Stimulated activated CD4-positive, alpha-beta T cell treated with anti-CD3 and anti-CD28 coated beads, Interleukin-1b, Interleukin-23, amount 100 ng/mL, for 24 hours (primary cell): ENCODE measurements at places on chromosomes 4 and X.

DNA sequence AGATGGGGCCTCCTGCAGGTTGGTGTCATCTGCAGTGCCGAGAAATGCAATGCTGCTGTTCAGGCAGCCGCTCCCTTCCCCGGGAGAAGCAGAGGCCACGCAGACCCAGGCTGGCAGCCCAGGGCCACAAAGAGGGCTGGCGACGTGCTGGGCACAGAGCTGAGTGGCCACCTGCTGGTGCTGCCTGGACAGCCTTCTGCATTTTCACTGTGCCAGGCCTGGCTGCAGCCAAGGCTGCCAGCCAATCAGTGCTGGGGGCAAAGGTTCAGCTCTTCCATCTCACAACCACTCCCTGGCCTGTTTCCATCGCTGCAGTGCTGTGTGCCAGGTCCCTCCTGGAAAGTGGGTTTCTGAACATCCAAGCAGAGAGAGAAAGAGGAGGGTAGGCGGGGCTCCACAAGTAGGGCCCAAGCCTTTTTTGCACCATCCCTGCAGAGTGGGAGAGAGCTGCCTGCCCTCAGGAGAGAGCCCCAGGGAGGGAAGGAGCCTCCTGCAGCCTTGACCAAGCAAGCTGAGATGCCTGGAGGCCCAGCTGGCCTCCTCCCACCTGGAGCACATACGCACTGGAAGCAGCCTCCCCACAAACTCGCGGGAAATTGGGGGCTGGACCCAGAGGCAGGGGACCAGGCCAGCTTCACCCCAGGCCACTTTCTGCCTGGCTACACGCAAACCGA is 20.1 kb downstream of the ADRA2C start:
- DNase-seq = no peak

DNA sequence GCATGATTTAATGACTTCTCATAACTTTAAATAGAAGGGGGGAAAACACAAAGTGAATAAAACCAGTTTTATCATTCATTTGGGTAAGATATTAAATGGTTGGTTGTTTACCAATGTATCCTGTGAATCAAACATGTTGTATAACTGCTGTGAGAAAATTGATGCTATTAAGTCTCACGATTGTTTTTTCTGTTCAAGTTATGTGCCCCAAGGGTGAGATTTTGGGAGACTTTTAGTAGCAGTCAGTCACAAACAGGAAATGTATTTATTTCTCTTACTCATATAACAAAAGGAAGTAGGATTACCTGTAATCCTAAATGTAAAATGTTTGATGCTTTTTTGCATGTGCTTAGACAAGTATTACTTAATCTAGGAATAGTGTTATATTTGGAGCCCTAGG is 39.2 kb downstream of the MTHFD2L start:
- no peak for DNase-seq

DNA sequence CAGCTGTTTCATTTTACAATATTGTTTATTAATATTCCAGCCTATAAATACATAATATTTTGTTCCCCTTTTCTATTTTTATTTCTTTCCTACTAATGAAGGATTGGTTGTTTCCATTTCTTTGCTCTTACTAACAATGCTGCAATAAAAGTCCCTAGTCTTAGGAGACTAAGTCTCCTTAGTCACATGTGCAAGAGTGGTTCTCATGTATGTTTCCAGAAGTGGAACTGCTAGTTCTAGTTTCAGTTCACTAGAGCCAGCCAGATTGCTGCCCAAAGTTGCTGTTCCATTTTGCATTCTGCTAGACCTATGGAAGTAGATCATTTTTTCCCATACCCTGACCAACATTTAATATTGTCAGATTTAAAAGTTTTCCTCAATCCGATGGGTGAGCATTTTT is 44.3 kb downstream of the CNGA1 start:
- DNase-seq = no peak

DNA sequence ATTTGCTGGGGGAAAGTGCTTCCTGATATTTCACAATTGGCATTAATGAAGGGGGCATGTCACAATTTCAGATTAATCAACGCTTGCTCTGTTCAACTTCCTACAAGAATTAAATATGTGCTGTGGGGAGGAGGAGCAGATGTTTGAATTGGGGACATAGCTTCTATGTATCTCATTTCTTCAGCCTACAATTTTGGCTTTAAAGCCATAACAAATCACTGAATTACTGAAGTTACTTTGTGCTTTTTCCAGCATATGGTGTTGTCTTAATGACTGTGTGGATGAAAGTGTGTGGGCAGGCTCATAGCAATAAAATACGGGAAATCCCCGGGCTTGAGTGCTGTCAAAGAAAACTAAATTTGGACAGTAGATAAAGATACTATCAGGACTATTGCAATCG is 813 bp downstream of the TLR7 start:
- DNase-seq = no peak

DNA sequence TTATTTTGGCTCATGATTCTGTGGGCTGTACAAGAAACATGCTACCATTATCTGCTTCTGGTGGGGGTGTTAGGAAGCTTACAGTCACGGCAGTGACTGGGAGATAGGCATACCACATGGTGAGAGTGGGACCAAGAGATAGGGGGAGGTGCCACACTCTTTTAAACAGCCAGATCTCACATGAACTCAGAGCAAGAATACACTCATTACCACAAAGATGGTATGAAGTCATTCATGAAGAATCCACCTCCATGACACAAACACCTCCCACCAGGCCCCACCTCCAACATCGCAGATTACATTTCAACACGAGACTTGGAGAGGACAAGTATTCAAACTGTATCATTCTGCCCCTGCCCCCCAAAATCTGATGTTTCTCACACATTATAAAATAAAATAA is 2396.7 kb downstream of the PCDH7 start:
- no peak for DNase-seq

- DNase-seq = no peak
Observed at GRCh38 chr4:3342182-3342854, 49.5 kb downstream of the RGS12 start.

DNA sequence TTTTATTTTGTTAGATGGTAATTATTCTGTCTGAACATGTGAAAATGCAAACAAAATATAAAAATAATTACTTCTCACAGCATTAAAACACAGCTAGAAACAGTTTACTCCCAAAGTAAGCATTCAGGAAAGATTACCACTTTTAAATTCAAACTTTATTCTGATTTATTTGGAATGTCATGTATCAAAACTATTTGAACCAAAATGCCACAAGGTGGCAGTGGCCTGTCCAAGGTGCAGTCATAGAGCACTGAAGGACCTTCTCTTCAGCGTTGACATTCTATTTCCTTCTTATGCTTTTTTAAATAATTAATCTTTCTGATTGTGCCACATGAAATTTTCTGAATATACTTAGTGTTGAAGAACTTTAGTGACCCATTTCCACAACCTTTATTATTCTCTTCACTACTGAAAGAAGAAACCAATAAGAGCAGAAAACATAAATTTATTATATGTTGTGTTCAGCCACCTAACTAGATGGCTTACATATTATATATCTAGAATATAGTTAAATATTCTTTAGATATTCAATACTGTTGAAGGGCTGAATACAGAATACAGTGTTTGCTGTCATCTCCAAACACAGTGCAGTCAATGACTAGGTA is 283.6 kb downstream of the CFAP299 start:
- DNase-seq = no peak

DNA sequence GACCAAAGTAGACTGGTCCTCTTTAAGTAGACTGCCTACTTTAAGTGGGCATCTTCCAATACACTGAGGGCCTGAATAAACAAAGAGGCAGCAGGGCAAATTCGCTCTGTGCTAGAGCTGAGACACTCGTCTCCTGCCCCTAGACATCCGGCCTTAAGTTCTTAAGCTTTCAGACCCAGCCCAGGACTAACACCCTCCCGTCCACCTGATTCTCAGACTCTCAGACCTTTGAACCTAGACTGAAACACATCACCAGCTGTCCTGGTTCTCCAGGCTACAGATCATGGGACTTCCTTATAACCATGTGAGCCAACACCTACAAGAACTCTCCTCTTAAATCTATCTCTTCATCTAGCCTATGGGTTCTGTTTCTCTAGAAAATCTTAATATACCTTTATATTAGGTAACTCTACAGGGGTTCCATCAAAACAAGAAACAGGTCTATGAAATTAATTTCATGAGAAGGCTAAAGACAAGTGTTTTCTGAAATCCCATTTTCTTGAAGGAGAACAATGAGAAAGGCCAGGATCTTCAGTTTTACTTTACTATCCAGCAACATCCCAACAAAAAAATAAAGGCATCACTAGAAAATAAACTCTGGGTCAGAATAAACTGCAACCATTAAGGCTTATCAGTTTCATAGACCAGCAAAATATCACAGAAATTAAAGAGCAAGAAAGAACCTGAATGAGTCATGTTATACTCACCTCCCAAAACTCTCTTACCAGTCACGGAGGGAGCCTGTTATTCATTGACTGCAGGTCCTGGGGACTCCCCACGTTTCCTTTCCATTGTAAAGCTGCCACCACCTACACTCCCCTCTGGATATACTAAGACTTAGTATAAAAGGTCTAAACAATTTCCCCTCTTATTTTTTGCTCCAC is 14.8 kb downstream of the ADGRA3 start:
- DNase-seq = peak; percentile 29

DNA sequence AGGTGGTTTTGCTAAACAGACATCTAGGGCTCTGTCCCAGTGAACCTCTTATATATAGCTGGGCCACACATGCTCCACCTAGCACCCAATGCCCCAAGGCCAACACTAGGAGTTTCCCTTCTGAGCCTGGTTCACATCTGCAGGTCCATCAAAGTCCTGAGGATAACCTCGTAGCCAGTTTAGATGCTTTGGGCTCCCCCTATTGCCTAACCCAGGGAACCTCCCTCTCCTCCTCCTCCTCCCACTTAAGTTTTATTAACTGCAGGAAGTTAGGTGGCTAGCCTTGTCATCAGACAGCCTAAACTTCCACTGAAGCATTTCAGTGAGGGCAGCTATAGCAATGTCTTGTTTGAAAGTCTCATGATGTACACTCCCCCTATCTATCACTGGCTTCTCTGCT is 88.0 kb downstream of the GUCY2F start:
- DNase-seq = no peak

DNA sequence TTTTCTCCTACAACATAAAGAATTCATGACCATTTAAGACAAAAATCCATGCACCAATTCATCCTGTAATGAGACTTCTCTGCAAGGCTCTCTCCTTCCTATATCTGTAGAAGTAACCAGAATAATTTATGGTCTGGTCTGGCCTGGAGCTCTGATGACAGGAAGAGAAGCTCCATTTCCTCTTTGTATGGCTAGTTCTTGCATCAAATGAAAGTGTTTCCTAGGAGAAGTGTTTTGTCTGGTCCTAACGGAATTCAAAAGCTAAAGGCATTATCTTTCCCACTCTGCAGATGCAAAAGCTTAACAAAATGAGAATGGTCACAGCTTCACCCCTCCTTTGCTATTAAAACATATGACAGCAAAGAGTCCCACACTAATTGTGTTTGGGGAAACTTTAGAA is 55.1 kb downstream of the SPATA18 start:
- DNase-seq = no peak

- no peak for DNase-seq
Observed at GRCh38 chrX:69321006-69321655, 155.9 kb upstream of the PJA1 start.

GRCh38 chrX:18010253-18010652 is 149.2 kb upstream of the RAI2 start:
- DNase-seq = no peak

DNA sequence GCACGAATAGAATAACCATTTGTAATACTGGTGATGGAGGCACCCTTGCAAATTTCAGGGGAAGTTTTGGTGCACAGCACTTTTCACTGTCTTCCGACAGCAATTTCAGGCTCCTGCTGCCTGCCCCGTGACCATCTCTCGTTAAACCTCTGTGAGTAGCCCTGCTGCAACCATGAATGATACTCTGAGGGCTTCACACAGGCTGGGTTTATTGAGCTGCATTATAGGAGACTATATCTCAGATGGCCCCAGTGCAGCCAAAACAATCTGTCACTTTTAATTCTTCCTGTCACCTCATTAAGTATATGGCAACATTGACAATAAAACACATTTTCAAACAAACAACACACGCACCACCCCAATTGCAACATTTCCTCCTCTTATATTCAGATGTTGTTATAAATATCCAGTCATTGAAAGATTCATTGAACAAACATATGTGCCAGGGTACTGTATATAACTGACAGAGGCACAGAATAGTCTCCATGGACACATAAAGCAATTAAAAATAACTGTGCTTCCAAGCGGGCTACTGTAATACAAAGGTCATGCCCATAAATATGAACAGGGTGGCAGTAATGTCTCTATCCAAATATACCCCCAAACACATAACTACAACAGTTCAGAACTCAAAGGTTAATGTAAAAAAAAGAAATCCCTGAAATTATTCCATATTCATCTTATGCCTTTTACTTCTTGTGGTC is 477.0 kb downstream of the GBA3 start:
- no peak for DNase-seq

DNA sequence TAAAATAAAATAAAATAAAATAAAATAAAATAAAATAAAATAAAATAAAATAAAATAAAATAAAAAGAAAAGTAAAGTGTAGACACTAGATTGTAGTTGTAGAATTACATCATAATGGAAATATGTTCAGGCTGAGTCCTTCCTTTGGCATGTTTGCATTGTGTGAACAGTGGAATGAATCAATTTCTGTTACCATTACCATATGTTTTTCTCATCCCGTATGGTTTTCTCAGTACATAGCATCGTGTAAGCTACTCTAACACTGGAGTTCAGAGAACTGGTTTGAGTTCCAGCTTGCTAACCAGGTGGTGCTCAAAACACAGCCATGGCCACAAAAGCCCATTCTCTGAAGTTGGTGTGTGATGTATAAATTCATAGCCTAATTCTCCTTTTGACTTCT is 45.9 kb downstream of the USP11 start:
- DNase-seq = no peak

- no peak for DNase-seq
Observed at GRCh38 chrX:9912351-9913145, 54.6 kb upstream of the CLDN34 start.

- no peak for DNase-seq
Observed at GRCh38 chr4:19823781-19824180, 427.9 kb upstream of the SLIT2 start.

GRCh38 chr4:19214591-19215186 is 1037.0 kb upstream of the SLIT2 start:
- DNase-seq = no peak

DNA sequence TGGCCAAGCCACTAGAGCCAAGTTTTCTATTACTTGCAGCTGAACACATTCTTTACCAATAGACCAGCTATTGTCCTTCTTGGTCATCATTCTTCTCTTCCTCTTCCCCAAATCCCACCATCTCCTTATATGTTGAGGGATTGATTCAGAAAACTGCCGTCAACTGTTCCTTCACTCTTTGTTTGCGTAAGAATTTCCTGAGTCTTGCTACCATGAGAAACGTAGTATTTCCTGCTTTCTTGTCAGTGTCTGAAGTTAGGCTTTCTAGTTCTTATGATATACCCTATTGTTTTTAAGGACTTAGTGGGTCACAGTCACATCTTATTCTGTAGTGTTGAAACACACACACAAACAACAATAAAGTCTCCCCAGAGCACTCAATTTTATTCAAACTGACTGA is 20.1 kb downstream of the IGFBP7 start:
- DNase-seq = no peak

GRCh38 chr4:77235289-77235854 is 78.4 kb downstream of the CCNG2 start:
- DNase-seq = no peak

- no peak for DNase-seq
Observed at GRCh38 chrX:853304-853703, 222.7 kb downstream of the SHOX start.

GRCh38 chr4:103046416-103047290 is 27.1 kb upstream of the SLC9B1 start:
- DNase-seq = no peak
